ENCODE measurements at places on chromosomes 2 and 18.

DNA sequence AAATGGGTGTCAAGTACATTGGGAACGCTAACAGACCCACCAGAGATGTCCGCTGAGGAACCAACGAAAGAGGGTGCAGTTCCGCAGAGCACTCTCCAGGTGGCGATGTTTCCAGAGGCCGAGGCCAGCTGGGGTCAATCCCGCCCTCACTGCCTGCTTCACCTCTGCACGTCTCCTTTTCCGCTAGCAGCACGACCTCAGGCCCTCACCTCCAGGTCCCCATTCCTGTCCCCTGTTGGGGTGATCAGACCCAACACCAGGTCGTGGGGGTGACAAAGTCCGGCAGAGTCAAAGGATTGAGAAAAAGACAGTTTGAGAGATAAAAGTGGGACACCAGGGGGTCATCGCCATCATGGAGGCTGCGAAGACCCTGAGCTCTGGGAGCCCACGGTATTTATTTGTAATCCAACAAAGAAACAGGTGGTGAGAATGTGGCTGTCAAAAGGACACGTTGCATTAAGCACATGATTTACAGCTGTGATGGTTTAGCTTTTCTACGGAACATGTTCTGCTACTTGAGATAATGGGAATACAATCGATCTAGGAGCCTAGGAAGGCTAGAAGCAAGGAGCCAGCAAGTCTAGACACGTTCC, 27.3 kb downstream of the ZAP70 start:
- peak; percentile 19 for DNase-seq

DNA sequence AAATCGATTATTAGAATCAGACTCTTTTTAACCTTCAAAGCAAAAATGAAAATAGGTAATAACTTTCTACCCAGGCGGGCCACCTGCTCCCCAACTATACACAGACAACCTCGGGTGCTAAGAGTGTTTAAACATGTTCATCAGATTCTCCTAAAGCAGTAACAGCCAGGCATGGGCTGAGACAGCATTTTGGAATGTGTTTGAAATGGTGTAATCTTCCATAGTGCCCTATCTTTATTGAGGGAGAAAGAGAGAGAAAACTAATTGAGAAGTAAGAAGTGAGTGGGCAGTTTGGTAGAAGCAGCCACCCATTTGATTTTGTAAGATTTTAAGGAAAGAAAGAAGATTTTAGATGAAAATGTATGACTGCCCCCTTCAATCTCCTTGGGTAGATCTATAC, 196.1 kb upstream of the CTAGE1 start:
- DNase-seq, result no peak

- no peak for DNase-seq
These were observed 54.1 kb downstream of the VIL1 start for GRCh38 chr2:218472988-218473387.

DNA sequence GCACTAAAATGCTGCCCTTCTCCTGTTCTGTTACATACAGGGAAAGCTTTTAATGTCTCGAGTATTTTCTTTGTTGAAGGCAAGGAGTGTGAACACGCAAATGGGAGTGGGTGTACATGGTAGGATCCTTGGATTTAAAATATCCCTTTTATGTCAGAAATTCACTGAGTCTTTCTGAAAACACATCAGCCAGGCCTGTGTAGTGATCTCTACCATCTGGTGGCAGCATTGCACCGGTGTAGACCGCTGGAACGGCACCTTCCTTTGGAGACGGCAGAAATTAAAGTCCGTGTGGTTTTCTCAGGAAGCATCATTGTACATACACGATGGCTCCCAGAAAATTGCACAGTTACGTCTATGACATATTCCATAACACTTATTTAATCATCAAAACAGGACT, 515.8 kb downstream of the GALR1 start:
- DNase-seq, result peak; percentile 3

GRCh38 chr2:163682695-163683094, 53.1 kb downstream of the FIGN start:
- DNase-seq, result no peak

- no peak for DNase-seq
These were observed 109.5 kb downstream of the RAPGEF4 start for GRCh38 chr2:172845028-172845630.

All from NCI-H524 treated with DMSO at 0.1 percent for 48 hours (cell line).